ENCODE measurements at places on chromosomes 6 and 20.

GRCh38 chr20:62212299-62212698 lies 7.8 kb downstream of the HRH3 start:
- DNase-seq: no peak

DNA sequence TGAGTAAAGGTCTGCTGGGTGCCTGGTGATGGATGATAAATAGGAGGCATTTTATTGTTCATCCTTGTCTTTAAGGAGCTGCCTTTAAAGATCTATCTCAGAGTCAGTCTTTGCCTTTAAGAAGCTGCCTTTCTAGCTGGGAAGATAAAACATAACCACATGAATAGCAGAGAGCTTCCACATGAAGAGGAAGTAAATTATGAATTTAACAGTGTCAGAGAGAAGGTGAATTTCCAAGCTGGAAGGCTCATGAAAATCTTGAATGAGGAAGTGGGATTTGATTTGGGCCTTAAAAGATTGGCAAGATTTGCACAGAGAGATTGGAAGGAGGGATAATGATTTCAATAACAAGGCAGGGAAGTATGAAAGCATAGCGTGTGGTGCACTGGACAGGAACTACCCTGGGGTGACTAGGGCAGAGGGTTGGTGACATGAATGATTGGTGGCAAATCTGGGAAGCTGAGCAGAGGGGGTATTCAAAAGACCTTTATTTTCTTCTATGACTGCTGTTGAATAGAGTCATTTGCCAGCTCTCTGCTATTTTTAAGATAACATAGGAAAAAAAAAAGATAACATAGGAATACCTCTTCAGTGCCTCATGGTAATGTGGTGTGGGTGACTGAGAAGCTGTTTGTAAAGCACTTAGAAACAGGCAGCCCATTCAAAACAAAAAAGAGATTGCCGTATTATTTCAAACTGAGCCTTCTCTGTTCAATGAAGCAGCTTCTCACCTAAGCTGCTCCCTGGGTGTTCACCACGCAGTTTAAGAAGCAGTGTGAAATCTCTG lies 591.6 kb downstream of the PKHD1 start:
- DNase-seq: no peak

DNA sequence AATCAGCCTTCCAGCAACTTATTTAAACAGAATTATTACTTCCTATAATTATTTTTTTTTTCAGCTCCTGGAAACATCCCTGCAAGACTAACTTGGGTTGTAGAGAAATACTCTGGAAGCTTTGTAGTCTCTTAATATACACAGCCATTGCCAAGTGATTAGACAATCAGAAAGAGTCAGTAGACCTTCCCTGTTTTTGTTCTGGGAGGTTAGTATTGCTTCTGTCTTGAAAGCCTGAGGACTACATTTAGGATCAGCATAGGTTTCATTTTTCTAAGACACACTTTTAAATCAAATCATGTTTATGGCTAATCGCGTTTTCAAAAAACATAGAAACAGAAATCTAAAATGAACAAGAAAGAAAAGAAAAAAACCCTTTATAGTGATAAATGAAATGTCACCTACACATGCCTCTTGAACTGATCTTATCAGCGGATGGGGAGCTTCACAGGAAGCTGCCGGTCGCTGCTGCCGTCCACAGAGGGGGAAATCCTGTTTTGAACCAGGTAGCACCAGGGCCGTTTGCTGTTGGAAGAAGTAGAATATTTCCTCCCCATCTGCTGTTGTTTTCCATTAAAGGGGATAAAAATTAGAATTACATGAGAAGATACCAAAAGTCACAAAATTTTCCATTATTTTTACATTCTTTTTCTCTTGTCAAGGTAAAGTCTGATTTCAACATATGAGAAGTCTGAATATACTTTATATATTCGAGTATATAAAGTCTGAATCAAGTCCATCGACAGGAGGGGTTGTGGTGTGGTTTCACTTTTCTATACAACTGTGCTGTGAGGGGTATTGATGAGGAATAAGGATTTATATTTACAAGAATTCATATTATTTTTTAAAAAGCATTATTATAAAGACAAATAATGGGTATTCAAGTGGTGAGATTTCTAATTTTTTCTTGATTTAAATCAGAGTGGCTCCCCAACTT lies 94.6 kb downstream of the ARMC2 start:
- DNase-seq: peak; percentile 37

DNA sequence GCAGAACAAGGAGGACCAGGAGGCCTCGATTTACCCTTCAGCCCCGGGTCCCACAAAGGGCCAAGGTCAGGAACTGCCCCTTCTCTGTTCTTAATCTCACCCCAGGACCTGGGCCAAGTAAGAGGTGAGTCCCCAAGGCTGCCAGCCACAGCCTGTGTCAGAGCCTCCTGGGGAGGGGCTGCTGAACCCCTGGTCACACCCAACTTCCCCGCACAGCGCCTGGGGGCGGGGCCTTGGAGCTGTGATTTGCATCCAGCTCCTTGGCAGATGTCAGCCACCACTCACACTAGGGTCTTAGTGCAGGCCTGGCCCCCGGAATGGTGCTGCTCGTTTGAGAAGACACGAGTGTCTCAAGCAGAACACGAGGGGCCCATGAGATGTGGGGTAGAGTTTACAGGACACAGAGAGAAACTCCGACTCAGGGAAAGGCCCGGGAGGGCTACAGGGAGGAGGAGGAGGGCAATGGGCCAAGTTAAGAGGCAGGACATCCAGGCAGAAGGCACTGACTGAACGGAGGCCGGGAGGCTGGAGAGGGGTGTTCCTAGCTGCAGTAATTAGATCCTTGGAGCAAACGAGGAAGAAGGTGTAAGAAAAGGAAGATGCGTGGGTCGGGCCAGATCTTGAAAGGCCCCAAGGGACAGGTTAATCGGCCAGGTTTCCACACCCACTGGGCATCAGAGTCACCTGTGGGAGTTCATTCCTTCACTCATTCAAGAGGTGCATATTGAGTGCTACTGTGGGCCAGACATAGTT lies 26.9 kb downstream of the ZBP1 start:
- DNase-seq: no peak

DNA sequence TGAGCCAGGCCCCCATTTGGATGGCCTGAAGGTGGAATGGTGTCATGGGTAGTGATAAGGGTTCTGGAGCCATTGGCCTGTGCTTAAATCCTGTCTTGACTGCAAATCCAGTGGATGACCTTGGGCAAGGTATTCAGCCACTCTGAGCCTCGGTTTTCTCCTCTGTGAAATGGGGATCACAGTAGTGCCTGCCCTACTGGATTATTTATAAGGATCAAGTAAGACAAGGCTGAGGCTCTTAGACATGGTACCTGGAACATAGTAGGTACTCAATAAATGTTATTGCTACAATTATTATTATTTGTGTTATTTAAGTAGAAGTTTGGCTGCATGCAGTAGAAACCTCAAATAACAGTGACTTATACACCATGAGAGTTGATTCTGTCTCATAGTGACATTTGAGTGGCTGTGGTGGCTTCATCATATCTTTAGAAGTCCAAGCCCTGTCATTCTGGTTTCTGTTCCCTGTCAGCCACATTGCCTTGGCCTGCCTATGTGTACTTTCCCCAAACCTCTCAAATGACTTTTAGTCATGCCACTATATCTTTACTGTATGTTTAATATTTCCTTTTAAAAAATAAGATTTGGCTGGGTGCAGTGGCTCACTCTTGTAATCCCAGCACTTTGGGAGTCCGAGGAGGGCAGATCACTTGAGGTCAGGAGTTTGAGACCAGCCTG lies 37.6 kb upstream of the CHMP4B start:
- DNase-seq: no peak

- DNase-seq: no peak
These were observed 118.4 kb downstream of the FARS2 start for GRCh38 chr6:5379647-5380242.

- no peak for DNase-seq
These were observed 16.9 kb downstream of the SERINC1 start for GRCh38 chr6:122454673-122455072.

DNA sequence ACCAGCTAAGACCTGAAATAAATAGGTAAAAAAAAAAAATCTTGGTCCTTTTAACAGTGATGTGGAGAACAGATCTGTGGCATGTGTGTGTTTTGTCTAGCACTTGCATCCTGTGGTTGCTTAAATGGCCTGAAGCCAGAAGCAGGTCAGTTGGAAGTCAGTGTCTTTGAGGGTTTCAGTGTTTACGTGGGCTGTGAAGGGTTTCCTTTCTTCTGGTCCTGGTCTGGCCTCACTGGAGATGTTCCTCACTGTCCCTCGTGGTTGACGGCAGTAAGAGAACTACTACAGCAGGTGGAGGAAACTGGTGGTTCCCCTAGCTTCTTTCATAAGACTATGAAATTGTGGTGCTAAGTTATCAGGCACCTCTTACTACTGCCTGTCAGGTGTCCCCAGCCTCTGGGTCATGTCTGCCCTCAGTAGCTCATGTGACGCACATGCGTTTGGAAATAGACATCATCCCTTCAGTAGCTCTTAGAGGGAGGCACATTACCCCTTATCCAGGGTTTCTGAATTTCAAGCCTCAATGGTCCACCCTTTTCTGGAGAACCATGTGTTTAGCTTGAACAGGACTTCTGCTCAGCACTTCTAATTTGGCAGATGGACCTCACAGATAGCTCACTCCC lies 59.4 kb upstream of the SCP2D1 start:
- DNase-seq: no peak

GRCh38 chr6:43842231-43842794 lies 72.3 kb downstream of the VEGFA start:
- no peak for DNase-seq

DNA sequence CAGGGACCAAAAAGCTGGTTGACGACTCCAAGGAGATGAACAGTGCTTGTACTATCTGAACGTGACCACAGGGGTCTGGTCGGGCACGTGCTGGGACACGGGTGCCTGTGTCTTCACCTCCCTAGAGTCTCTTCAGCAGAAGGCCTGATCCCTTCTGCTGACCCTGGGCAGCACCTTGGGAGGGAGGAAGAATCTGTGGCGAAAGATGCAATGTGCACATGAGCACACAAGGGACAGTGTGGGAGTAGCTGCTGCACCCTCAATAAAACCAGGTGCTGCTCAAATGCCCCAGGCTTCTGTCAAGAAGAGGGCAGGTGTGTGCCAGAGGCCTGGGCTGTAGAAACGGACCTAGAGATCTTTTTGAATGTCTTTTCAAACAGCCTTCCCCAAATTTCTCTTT lies 130.6 kb upstream of the THBS2 start:
- DNase-seq: no peak

- no peak for DNase-seq
These were observed 18.5 kb downstream of the BTBD3 start for GRCh38 chr20:11936157-11936556.

- no peak for DNase-seq
These were observed 50.9 kb downstream of the ILRUN start for GRCh38 chr6:34645627-34646026.

GRCh38 chr20:4158466-4159050 lies 143.2 kb upstream of the RNF24 start:
- no peak for DNase-seq

DNA sequence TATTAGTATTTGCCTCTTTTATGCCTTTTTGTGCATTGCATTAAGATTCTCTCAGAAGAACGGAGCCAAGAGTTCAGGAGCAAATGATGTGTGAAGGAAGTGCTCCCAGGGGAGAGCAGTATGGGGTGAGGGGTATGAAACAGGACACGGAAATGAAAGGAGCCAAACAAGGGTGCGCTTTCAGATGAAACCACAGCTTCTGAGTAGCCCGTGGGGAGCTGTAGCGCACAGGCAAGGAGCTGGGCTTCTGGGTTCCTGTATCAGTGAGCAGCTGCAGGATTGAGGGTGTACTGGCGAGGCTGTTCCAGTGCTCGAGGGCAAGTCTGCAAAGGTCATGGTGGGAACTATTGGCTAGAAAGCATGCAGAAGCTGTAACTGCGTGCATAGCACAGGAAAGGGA lies 25.4 kb downstream of the ANKEF1 start:
- DNase-seq: no peak

DNA sequence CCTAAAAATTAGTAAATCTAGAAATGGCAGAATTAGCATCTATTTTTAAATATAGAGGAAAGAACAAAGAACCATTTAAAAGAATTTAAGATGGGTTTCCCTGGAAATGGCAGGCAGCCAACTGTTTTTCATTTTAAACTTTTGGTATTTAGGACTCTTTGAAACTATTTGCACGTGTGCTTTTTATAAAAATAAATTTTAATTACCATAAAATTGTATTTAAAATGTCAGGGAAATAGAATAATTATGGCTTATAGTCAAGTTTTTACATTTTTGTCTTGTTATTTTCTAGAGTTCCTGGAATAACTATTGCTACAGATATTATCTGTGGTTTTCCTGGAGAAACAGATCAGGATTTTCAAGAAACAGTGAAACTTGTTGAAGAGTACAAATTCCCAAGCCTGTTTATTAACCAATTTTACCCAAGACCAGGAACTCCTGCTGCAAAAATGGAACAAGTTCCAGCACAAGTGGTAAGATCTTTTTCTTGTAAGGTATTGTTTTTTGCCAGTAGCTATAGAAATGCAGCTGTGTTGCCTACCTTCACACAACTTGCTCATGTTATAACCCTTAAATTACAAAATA lies 528.7 kb upstream of the SOX4 start:
- DNase-seq: no peak

- no peak for DNase-seq
These were observed 119.0 kb upstream of the RPS6KA2 start for GRCh38 chr6:166745801-166746668.

- DNase-seq: no peak
These were observed 2.7 kb downstream of the SRF start for GRCh38 chr6:43173591-43174262.

DNA sequence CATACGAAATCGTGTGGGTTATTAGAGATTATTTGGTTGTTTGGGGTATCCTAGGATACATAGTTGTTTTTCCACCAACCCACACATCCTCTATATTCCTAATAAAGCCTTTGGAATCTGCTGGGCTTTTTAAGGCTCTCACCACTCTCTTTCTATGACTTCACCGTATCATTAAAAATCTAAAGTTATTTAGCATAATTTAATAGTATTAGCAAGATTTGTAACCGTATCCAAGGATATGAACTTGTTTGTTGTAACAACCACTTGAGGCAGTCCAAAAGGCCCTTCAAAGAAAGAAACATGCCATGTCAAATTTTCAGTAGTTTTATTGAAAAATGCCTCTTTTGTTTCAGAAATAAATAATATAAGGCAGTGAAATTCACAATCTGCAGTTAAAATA lies 121.8 kb downstream of the COL12A1 start:
- no peak for DNase-seq

GRCh38 chr6:167742719-167743303 lies 83.9 kb upstream of the AFDN start:
- no peak for DNase-seq

DNA sequence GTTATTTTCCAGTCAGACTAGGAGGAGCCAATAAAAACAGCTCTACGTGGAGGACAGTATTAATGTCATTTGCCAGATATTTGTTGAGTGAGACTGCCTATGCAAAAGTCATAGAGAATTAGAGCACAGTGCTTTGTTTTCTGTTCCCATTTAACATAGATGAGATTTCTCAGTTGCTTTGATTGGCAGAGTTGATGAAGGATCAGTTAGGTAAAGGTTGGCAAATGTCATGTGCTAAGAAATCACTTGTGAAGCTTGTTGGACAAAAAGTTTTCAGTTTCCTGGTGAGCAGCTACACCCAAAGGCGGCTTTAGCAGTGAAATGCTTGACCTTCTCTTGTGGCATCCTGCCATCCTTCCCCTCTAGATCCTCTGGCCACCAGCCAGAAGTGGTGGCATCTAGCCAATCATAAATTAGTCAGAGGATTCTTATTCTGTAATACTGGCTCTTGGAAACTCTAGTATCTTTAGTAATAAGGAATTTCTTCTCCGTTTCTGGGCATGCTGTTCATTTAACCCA lies 37.0 kb downstream of the BCKDHB start:
- DNase-seq: no peak

All from stimulated activated CD4-positive, alpha-beta T cell treated with anti-CD3 and anti-CD28 coated beads, Interleukin-12 subunit alpha, Interleukin-12 subunit beta, amount 100 ng/mL, for 4 hours (primary cell).